A172 (cell line): ENCODE measurements at places on chromosomes 12 and 14.
A peak's percentile ranks its signal among the peaks of the same experiment; 100 is the strongest.

DNA sequence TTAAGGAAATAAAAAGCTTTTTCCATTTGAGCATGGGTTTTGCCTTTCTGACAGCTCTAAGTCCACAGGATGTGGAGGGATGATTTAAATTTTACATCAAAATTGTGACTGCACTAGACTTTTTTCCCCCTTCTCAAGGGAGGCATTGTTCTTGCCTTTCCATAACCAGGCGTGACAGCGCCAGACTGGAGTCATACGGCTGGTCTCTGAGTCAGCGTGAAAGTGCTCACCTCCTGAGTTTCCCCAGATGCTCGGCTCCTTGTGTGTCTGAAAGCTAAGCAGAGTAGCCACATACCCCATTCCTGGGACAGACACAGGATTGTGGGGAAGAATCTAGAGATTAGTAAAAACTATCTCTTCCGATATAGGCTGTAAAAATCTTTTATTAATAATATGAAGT, 43.1 kb downstream of the SOX5 start:
- no peak for DNase-seq

DNA sequence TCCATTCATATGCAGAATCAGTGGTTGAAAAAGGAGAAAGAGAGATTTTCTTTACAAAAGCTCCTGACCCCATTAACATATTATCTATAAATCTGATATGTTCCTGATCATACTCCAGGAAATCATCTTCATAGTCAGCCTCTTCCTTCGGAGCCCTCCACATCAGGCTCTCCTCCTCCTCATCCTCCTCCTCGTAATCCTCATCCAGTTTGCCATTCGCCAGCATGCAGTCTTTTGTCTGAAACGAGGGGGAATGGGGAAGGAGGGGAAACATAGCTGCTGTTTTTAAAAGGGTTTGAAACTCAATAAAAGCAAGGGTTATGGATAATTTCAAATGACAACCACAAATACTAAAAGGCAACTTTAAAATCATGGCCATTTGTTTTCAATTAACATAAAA, 60.9 kb downstream of the DICER1 start:
- no peak for DNase-seq

DNA sequence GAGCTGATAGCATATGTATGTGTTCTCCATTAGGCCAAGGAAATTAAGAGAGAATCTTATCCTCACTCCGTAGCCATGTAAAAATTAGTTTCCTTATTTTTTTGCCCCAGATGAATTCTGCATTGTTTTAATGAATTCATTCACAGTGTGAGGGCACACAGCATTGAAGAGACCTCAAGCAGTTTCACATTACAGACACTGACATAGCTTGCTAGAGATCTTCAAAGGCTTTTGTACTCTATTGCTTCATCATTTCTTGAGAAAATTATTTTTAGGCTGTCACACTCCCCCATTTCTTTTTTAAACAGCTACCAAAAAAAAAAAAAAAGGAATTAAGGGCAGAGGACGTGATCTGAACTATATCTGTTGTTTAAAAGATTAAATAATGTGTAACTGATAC, 251.1 kb downstream of the BCAT1 start:
- no peak for DNase-seq

DNA sequence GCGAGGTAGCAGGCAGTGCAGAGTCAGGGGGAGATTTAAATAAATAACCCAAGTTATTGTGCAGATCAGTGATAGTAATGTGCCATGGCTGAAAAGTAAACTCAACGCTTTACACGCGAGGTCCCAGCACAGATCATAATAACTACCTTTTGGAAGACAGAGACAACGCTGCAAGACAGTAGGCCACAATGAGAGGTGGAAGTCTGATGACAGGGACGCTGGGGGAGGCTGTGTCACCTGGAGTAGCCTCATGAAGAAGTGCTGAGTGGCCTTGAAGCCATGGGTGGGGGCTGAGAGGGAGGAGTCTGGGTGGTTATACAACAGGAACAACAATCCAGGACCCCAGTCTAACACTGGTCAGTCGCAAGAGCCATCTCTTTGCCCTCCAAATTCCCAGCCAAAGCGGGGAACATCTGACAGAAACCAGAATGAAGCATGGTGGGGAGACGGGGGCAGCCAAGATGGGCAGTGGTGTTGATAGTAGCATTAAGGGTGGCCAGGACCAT, 28.2 kb downstream of the ANO2 start:
- no peak for DNase-seq

DNA sequence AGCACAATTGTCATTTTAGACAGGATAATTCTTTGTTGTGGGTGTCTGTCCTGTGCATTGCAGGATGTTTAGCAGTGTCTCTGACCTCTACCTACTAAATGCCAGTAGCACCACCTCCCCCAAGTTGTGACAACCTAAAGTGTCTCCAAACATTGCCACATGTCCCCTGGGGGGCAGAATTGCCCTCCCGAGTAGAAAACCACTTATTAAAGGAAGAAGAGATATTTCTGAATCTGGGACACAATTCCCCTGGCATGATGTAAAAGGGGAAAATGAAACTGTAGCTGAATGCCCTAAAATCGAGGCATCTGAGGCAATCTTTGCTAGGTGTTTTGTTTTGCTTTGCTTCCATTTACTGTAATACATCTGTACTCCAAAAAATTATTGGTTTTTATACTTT, 116.8 kb upstream of the NAP1L1 start:
- no peak for DNase-seq

GRCh38 chr14:40870252-40870651, 736.4 kb upstream of the LRFN5 start:
- peak; percentile 5 for DNase-seq

- DNase-seq: no peak
Measured at GRCh38 chr14:46245276-46245675, 406.3 kb downstream of the RPL10L start.

GRCh38 chr14:92922883-92923743, at the start of gene CHGA:
Gene CHGA, plus strand, starts transcription at chr14:92923150. Its CDS starts 210 bp downstream, at chr14:92923360.
- DNase-seq: no peak

DNA sequence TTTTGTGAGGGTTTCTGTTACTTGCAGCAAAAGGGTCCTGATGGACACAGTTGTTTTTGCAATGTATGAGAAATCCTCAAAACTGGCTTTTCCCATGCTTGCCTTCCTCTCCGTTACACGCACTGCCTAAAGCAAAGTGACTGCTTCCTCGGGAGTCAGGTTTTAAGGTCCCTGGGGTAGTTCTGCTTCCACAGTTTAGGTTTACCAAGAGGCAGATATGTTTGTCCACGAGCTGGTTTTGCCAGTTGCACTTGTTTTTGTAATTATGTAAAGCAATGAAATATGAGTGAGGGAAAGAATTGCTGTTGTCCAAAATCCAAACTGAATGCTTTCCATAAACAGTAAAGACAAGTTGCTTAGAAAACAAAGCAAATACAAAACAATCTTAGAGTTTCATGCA, 290.7 kb upstream of the AMIGO2 start:
- DNase-seq: no peak

DNA sequence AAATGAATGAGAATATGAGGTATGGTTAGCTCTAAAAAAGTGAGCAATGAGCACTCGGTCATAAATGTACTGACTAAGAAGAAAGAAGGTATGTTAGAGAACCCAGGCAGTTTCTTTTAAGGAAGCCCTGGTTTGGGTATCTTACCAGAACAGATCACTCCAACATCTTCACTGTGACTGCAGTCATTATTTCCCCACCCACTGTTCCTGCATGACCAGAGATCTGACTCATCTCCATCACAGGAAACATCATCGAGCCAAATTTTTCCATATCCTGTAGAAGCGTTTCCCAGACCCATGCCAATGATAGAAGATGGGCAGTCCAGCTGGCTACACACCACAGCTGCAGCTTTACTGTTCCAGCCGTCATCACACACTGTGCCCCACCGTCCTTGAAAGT, 48.0 kb downstream of the CD163L1 start:
- peak; percentile 32 for DNase-seq

- DNase-seq: no peak
Measured at GRCh38 chr14:69610020-69610873, 1.1 kb upstream of the SUSD6 start.

DNA sequence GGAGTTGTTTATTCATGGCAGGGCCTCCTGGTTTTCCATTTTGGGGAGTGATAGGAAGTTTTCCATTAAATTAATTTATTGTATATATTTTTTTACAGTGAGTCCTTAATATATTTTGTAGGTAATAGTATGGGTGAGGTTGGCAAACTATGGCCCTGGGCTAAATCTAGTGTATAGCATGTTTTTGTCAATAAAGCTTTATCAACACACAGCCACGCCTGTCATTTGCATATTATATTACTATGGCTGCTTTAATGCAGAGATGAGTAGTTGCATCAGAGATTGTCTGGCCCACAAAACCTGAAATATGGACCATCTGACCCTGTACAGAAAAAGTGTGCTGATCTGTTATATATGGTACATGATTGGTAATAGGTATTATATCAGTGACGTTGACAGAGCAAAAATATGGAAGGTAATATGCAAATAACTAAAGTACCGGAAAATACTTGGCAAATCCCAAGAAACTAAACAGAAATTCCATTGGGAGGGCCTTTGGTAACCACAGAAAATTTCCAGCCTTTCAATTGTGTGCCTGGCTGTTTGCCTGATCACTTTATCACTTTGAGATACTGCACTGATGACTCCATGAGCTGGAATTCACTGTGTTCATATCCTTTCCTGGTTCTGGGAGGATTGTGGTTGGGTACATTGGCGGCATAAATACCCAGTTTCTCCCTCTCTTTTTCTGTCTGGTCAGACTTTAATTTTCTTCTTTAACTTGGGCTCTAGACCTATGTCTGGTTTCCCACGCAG, 61.7 kb upstream of the RFLNA start:
- peak; percentile 97 for DNase-seq

GRCh38 chr14:49164074-49164473, 422.1 kb downstream of the RPS29 start:
- no peak for DNase-seq

DNA sequence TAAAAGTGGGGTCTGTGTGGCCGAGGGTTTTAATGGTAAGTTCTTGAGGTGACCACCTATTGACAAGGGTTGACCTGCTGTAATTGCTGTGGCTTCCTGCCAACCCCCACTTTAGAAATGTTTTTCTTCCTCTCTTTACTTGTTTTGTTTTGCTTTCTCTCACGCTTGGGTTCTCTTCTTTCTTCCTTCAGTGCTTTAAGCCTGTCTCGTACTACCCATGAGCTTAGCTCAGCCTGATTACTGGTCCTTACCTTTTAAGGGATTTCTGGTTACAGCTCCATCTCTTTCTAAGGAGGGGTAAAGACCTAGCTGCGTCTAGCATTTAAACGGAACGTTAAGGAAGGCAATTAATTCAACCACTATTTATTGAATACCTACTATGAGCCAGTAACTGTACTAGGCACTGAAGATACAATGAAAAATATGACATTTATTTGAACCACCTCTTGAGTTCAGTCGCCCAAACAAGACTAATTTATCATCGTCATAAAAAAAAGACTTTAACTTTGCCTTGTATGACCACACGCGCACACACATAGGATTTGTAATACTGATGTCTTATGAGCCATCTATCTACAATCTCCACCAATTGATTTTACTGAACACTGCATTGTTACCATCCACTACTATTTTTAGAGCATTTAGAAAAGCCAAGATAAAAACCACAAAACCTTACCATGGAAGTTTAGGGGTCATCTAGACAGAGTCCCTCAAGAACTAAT, 888 bp upstream of the PPP1R12A start:
- DNase-seq: peak; percentile 29

DNA sequence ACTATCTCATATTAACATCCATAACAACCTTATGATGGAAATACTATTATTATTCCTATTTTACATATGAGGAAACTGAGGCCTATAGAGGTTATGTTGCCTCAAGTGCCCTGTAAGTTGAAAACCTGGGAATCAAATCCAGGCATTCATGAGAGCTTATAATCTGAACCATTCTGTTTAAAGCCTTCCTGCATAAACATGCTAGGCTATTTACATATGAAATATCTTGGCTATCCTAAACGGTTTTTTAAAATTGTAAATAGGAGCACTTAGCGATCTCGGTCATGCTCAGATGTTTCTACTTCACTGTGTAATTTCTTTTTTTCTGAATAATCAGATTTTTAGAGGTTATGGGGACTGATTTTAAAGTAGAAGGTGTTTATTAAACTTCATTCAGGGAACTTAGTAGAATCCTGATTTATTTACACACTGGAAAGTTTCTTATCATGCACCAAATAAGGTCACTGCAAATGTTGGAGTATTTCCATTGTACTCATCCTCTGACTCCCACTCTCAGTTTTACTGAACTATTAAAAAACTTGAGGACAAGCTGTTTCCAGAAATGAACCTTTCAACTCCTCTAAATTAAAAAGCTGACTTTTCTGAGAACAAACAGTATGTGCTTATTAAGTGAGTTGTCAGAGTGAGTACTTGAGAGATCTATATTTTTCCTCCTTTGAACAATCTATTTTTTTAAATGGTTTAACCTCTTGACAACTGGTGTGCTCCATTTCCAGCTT, 141.7 kb downstream of the PIK3C2G start:
- DNase-seq: no peak

- DNase-seq: no peak
Measured at GRCh38 chr14:97411938-97412612, 614.9 kb downstream of the VRK1 start.

- peak; percentile 21 for DNase-seq
Measured at GRCh38 chr12:15601210-15601800, 187.9 kb downstream of the EPS8 start.

GRCh38 chr12:51047655-51048540, at the start of gene LETMD1:
Gene LETMD1, plus strand, starts transcription at chr12:51048327. Its CDS starts 30 bp downstream, at chr12:51048357.
- peak; percentile 97 for DNase-seq

GRCh38 chr12:71556875-71557274, 106.8 kb downstream of the ZFC3H1 start:
- peak; percentile 95 for DNase-seq

DNA sequence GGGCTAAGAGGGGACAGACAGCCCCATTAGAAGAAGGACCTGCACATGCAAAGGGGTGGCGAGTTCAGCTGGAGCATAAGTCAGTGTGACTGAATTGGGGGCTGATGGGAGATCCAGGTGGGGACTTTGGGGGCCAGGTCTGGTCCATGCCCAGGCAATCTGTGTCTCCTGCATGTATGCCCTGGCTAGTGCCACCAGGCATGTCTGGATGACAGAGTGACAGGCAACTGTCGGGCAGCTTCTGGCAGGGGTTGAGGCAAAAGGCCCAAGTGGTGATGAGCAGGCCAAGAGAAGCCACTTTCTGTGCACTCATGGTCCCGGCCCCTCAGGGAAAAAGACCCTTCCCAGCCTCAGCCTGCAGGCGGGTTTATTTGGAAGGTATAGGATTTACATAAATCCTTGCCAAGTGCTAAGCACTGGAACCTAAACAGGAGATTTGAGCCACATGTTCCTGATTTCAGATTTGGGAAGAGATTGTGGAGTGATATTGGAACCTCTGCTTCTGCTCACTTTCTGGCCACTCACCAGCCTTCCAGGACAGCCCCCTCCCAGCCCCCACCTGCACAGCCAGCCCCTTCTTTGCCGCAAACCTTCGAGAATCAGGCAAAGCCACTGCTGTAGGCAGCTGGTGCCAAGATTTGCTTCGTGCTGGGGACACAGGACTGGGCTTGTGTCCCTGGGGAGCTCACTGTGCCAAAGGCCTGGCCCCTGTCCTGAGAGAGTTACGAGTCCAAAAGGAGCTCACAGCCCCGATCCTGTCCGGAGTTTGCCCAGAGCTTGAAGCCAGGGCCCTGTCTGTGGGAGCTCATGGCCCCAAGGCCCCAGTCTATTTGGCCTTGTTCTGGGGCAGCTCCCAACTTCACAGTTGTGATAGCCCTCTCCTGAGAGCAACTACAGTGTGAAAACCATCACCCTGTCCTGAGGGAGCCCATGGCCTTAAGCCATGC, 232.5 kb upstream of the RTL1 start:
- DNase-seq: no peak

GRCh38 chr14:85813040-85813439, 283.1 kb downstream of the FLRT2 start:
- DNase-seq: no peak
